ENCODE measurements at places on chromosomes 2 and 18.
A peak's percentile ranks its signal among the peaks of the same experiment; 100 is the strongest.

GRCh38 chr2:55885127-55885943, 38.2 kb downstream of the EFEMP1 start:
- DNase-seq: no peak

DNA sequence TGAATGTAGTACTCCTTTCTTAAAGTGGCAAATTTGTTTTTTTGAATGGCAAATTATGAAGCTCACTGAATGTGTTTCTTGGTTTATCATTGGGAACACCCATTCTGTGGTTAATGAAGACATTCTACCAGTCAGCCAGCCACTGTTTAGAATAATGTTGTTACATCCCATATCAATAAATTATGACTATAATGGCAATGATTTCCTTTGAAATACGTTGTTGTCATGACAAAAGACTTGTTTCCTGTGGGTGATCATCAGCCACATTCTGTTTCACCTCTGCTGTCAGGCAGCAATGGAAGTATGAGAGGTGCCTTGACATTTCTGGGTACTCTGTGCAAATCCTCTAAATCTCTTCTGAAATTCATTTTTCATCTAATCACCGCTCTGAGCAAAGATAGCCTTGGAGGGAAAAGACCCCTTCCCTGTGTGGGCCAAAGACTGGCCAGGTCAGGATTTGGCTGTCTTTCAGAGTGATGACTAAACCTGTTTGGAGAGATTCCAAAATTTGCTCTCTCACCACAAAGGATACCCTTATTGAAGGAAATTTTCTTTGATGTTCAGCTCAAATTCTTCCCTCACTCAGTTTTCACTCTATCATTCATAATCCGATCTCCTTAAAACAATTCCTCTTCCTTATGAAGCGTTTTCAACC, 869.2 kb downstream of the BCL11A start:
- no peak for DNase-seq

GRCh38 chr2:102060047-102060446, 68.3 kb downstream of the IL1R2 start:
- DNase-seq: peak; percentile 25

DNA sequence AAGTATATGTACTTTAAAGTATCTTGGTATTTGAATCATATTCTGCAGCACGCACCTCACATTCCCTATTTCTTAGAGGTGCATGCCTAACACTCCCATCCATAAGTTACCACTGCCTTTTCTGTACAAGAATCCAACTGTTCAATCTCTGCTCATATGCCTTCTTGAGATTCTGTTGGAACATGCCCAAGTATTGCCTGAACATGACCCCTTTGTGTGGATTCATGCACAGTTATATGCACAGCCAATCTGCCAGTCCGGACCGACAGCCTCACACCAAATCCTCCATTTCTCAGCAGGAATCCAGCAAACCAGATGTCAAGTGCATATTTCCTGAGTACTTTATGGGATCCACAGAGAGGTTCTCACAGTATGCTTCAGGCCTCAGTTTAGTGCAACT, 222.0 kb downstream of the TMEM182 start:
- DNase-seq: no peak

DNA sequence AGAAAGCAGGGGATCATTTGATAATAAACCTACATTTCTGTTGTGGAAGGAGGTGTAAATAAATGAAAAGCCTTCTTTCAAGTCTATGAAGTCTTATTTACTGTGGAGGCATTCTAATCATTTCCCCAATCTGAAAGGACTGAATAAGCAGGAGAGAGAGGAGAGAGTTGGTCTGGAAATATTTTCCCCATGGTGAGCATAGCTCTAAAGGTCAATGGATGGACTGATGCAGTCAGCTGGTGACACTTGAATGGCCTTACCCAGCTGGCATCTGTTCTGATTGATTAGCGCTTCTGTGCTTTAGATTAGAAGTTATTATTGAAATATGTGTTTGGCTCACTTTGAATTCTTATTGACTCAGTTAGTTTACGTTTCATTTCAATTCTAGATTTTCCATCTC, 122.7 kb downstream of the PARD3B start:
- no peak for DNase-seq

DNA sequence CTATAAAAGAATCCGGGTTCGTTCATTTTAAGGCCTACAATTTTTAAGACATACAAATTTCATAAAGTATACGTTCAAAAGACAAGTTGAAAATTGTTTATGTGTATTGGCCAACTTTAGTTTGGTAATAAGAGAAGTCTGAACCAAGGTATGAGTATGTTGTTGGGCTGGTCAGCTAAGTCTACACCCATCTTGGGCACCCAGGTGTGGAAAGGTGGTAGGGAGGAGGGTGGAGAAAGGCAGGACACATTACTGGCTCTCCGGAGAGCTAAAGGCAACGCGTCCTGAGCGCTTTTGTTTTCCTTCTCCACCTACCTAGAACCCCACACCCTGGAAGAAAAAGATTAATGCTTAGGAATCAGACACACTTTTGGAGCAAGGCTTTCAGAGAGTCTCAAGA, 899 bp upstream of the PELI1 start:
- DNase-seq: no peak

- DNase-seq: no peak
Measured at GRCh38 chr2:98519851-98520250, 75.2 kb downstream of the INPP4A start.

- no peak for DNase-seq
Measured at GRCh38 chr2:134773335-134773734, 54.5 kb upstream of the TMEM163 start.

DNA sequence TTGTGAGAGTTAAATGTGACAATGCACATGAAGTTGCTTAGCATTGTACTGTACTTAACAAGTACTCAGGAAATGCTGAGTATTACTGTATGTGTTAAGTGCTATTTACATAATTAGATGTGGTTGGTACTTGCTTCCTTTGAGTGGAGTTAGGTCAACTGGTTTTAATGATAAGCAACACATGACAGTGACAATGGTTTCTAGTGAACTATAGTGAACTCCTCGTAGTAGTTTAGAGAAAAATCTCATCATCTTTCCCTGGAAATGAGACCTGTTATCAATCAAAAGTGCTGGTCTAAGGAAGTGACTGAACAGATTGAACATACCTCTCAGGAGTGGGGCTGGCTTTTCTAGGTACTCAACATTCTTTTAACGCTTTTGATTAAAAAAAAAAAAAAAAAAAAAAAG, 29.2 kb upstream of the ZDBF2 start:
- no peak for DNase-seq

DNA sequence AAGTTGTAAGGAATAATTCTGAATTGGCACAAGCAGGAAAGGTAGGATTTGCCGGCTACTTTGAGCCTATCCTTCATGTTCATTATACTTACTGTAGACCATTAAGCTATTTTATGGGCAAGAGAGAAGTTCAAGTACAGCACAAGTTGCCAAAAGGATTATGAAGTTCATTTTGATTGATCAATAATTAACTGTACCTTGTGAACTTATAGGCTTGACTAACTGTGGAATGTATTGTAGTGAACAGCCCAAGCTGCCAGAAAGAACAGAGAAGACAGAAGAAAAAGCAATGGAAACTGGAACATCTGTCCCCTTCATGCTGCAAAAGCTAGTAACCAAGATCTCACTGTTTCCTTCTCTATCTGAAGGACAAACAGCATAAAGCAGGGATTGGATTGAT, 810.1 kb upstream of the ZEB2 start:
- no peak for DNase-seq

DNA sequence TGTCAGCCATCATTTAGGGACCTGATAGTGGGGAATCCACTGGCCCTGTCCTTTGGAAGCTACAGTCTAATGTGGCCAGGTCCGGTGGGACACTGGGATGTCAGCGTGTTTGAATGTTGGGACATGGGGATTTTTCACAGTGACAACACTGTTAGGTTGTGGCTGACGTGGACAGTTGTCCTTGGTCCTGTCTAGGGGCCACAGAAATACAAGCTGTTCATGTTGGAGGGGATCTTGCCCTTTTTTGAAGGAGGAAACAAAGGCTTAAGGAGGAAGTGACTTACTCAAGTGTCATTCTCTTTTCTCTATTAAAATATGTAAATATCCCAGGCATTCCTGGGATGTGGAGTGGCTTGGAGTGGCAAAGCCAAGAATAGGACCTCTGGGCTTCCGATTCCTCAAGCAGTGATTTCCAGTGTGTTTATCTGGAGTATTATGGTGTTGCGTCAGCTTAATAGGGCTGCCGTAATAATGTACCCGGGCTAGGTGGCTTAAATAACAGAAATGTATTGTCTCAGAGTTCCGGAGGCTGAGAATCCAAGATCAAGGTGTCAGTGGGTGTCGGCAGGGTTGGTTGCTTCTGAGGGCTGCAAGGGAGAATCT, 8.5 kb downstream of the ACOXL start:
- DNase-seq: no peak

DNA sequence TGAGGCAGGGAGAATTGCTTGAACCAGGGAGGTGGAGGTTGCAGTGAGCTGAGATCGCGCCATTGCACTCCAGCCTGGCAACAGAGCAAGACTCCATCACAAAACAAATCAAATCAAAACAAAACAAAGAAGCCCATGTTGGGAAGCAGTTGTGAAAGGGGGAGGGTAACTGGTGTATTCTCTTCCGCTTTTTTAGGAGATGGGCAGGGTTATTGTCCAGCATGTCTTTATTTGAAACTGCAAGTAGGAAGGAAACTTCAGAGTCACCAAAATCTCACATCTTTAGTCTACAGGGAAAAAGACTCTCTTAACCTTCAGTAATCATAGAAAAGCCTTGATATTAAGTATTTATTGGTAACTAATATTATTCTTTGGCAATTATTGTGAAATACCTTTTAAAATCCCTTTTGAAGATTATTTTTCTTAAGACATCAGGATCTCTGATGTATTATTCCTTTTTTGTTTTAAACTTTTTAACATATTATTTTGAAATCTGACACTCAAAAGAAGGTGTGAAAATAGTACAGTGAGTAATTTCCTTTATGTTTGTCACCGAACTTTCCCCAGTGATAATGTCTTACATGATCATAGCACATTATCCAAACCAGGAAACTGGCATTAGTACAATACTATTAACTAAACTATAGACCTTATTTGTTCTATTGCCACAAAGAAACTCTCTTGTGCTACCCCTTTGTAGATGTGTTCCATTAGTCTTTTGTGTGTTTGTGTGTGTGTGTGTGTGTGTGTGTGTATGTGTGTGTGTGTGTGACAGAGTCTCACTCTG, 84.3 kb upstream of the LTBP1 start:
- no peak for DNase-seq

DNA sequence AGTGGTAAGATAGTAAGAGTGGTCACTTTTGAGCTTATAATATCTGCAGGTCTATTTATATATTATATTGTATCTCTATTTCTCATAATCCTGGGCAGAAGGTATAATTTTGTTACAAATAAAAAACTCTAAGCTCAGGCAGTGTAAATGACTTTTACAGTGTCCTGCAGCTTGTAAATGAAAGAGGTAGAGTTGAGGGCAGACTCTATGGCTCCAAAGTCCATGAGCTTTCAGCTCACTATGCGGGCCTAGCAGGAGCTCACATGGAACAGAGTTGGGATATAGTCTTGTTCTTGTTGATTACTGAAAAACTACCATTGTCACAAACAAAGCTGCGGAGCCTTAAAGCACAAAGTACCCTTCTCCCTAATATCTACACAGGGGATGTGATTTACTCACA, 361.4 kb downstream of the LNPK start:
- no peak for DNase-seq

DNA sequence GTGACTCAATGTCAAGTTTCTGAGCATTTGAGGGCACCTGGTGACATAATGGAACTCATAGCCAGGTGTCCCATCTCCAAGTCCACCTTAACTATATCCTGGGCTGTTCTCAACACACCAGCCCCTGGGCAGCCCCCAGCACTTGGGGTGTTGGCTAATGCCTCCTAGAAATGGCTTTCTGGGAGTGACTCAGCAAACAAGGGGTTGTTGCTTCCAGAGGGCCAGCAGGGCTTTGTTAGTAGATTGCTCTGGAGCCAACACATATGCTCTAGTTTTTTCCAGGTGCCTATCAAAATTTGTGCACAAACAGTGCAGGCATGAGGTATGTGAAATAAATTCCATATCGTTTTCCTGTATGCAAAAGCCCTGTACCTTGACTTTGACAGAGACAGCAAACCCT, 448.4 kb downstream of the SLC4A3 start:
- DNase-seq: no peak

DNA sequence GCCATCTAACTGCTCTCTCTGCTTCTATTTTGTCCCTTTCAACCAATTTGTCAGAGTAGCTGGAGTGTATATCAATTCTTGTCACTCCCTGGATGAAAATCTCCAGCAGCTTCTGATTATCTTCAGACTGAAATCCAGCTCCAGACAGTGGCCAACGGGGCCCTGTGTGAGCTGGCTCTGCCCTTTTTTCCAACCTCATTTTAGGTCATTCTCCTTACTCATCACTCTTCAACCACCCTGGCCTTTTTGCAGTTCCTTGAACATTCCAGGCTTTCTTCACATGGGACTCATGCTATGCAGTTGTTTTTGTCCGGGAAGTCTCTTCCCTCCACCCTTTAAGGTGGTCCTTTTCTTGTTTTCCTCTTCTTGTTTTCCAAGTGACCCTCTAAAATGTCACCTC, 15.4 kb upstream of the FAP start:
- DNase-seq: no peak

GRCh38 chr2:28393114-28393836, 617 bp downstream of the FOSL2 start:
- DNase-seq: no peak

- DNase-seq: no peak
Measured at GRCh38 chr2:119175517-119175916, 17.0 kb upstream of the C1QL2 start.

- no peak for DNase-seq
Measured at GRCh38 chr2:47187069-47187468, 32.0 kb upstream of the STPG4 start.

DNA sequence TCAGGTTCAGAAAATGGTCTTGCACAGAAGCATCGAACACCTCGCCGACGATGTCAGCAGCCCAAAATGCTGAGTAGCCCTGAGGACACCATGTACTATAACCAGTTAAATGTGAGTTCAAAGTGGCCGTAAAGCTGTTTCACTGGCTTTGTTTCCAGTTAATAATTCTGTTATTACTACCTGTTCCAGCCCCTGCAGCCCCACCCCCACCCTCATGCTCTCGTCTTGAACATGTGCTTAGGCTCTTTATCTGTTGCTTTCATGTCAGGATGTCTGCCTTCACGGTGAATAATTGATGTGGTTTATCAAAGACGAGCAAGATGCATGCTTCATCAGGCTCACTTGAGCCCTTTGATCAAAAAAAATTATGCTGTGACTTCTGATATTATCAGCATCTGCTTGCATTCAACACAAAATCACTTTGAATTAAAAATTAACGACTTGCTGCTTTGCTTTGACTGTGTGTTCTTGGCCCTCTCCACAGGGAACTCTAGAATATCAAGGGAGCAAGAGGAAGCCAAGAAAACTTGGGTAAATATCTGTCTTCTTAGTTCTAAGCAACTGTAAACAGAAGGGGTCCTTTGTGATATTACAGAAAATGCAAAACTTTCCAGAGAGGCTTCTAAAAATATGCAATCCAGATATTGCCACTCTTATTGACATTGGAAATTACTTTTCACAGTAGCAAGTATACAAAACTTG, 63.4 kb upstream of the SP5 start:
- DNase-seq: no peak

- no peak for DNase-seq
Measured at GRCh38 chr18:11259469-11260150, 110.2 kb upstream of the PIEZO2 start.

- DNase-seq: no peak
Measured at GRCh38 chr2:186327251-186327868, 158.7 kb upstream of the ZC3H15 start.
